T-helper 1 cell (primary cell): ENCODE measurements at places on chromosomes 13 and 19.
A peak's percentile ranks its signal among the peaks of the same experiment; 100 is the strongest.

GRCh38 chr13:70568571-70568970, 460.3 kb upstream of the KLHL1 start:
- DNase-seq, result peak; percentile 1

DNA sequence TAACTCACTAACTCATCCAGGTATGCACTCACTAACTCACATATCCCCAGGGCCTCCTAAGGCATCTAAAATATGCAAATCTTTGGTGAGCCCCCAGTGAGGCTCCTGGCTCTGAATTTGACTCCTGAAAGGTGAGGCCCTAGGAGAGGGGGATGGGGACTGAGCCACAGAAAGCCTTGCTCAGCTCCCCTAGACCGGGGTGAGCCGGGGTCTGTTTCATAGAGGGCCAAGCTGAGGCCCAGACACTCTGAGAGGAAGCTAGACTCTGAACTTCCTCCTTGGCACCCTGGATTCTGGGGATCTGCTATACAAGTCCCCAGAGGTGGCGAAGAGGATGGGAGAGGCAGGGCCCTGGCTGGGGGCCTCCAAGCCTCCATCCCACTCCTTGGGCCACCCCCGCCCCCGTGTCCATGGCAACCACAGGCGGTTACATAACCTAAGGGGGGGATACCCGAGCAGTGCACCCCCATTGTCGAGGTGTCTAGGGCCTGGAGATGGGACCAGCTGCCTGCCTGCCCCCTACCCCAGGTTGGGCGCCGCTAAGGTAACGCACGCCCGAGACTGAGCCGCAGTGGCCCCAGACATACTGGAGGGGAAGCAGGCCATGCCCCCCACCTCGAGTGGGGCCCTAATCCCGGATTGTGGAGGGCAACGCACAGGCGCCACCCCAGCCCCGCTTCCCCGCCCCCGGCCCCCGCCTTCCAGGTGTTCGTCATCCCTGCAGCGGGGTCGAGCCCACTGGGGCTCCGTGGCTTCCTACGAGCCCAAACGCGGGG, 646 bp downstream of the ABHD8 start:
- no peak for DNase-seq

DNA sequence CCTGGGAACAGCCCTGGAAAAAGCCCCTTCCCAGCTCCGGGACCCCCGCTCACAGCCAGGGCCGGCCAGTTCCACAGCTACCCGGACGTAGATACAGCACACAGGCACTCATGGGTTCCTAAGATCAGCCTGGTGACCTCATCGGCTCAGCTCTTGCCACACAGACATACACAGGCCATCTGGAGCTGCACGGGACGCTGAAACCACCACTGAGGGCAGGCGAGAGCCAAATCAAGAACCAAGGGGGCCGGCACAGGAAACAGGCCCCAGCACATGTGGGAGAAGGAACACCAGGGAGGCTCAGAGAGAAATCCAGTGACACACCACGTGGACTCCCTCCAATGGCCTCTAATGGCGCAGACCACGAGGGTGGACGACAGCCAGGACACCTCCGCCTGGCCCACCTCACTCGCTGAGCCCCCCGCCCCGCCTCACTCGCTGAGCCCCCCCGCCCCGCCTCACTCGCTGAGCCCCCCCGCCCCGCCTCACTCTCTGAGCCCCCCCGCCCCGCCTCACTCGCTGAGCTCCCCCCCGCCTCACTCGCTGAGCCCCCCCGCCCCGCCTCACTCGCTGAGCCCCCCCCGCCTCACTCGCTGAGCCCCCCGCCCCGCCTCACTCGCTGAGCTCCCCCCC, 69.7 kb upstream of the C13orf46 start:
- no peak for DNase-seq

DNA sequence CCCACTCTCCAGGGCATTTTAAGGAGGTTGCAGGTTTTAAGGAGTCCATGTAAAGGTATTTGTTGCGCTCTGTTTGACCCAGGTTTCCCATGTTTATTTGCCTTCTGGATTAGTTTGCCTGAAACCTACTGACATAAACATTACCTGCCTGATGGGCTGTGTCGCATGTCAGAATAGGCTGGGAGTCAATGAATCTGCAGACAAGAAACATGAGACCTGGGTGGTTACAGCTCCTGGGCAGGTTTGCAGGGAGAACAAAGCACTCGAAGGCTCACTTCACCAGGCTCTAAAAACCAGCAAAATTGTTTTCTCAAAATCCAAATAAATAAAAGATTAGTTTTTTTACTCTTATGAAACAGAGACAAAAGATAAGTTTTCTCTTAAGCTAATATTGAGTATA, 114.4 kb upstream of the SERTM1 start:
- no peak for DNase-seq

- DNase-seq, result no peak
Observed at GRCh38 chr13:56347014-56347413, 793.7 kb upstream of the PRR20A start.

DNA sequence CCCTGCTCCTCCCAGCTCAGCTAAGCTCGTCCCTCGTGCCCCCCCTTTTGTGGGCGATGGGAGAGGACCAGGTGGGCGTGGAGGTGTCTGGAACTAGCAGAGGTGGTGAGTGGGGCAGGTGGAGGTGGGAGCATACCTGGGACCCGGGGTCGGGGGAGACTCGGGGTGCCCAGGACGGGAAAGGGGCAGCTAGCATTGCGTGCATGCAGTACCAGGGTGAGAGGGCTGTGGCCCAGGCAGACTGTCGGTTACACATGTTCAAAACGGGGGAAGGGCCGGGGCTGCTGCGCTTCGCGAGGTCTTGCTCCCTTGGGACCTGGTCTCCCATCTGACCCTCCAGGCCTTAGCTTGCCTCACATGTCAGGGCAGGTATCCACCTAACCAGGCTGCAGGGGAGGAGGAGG, 9.1 kb downstream of the TLE5 start:
- no peak for DNase-seq

GRCh38 chr19:54029930-54030490, 33.7 kb downstream of the VSTM1 start:
- DNase-seq, result peak; percentile 53

DNA sequence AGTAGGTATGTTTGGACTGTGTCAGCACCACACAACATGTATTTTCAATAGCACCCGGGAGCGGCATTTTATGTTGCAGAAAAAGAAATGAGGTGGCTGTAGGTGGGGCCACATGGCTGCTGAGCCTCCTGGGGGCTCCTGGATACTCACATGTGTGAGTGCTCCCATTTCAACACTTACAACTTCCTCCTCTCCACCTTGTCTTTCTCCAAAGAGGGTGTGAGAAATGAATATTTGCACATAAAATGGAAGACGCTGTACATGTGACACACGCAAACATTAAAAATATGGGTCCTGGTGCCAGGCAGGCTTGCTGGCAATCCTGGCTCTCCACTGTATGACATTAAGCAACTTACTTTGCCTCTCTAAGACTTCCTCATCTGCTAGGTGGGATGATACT, 222.1 kb downstream of the DCLK1 start:
- DNase-seq, result no peak

- DNase-seq, result peak; percentile 75
Observed at GRCh38 chr19:42176990-42177685, 40.3 kb downstream of the DEDD2 start.

DNA sequence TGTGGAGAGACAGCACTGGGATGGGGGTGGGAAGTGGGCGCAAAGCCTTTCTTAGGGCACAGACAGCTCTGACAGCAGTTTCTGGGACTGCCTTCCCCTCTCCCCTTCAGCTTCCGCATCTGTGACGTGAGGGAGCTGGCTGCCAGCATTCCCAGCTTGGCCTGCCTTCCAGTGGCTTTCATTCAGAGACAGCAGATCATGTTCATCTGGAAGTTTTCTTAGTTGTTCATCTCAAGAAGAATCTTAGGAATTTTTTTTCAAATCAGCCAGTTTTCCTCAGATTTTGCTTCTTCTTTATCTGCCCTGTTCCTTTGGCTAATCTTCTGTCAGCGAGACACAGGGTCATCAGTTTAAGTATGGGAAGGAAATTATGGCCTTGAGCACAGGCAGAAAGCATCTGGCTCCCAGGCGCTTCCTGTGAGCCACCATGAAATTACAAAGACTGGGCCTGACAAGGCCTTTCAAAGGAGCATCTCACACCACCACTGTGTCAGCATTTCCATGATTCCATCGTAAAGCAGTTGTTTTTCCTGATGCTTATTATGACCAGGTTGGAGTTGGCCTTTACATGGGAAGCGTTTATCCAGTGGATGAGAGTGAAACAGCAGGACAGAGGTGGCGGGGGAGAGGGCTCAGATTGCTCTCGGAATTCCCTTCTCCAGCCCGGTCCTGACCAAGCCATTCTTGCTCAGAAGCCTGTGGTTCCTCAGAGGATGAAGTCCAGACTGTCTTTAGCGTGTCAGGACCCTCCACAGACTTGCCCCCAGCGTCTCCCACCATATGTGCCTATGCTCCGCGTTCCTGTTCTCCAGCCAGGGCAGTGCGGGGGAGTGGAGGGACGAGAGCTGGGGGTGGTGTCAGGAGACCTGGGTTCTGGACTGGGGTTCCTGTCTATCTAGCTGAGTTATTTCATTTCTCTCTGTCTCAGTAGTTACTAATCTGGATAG, 43.6 kb downstream of the ARHGAP35 start:
- DNase-seq, result no peak

DNA sequence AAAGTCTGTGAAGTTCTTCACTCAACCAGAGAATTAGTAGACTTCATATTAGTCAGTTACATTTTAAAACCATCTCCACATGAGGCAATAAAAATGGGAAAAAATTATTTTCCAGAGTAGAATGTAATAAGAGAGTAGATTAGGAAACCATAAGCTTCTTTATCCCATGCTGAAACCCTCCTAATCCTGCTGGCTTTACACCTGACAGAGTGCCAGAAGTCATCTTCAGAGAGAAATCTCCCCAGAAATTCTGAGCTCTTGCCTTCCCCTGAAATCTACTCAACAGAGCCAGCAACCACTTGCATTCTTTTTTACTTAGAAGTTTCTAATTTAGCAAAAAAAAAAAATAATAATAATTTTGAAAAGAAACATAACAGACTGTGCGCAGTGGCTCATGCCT, 279.9 kb downstream of the NHLRC3 start:
- no peak for DNase-seq

DNA sequence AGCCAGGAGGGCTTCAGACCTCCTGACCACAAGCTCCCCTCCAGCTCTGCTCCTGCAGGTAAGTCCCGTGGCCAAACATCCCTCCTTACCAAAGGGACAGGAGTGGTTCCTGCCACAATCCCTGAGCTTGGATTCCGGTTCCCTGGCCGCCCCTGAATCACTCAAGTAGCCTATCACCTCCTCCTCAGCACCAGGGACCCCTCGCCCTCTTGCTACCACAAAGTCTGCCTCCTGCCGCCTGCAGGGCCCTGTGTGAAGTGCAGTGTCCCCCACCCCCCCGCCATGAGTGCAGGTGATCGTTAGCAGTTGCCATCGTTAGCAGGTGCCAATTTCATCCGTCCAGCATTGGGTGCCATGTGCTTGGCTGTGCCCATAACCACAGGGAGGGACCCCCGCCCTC, 40.8 kb upstream of the RANBP3 start:
- DNase-seq, result no peak

GRCh38 chr13:46684287-46685001, 112.5 kb downstream of the ESD start:
- DNase-seq, result no peak

- DNase-seq, result no peak
Observed at GRCh38 chr19:5445561-5446055, 9.6 kb upstream of the ZNRF4 start.

GRCh38 chr13:72473321-72473720, 254.1 kb downstream of the MZT1 start:
- no peak for DNase-seq

DNA sequence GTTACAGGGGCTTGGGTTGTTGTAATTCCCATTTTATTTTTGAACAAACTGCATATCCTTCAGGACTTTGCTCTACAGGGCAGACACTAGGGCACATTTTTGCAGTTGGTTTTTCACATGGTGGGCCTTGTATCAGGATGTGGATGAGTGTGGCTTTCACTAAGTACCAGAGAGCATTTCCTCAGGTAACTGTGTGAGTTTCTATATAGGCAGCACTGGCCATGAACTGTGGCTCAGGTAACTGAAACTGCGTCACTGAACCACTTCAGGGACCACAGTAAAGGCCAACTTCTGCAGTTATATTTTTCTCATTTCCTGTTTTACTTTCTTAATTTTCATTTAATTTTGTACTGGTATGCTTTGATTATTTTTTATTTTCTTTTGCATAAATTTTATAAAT, 166.5 kb downstream of the ZNF486 start:
- DNase-seq, result no peak

GRCh38 chr19:16034958-16035560, 41.2 kb upstream of the TPM4 start:
- no peak for DNase-seq

- no peak for DNase-seq
Observed at GRCh38 chr19:48379058-48379457, 12.3 kb downstream of the KDELR1 start.
